Non-pigmented ciliary epithelial cell (primary cell): ENCODE measurements at places on chromosomes 12 and 14.

- no peak for DNase-seq
Measured at GRCh38 chr12:92272061-92272964, 126.7 kb upstream of the BTG1 start.

DNA sequence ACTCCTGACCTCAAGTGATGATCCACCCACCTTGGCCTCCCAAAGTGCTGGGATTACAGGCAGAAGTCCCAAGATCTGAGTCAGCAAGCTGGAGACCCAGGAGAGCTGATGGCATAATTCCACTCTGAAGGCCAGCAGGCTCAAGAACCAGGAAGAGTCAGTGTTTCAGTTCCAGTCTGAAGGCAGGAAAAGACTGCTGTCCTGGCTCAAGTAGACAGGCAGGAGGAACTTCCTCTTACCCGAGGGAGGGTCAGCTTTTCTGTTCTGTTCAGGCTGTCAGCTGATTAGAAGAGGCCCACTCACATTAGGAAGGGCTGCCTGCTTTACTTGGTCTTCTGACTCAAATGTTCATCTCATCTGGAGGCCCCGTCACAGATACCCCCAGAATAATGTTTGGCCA, 206.0 kb upstream of the MYL2 start:
- DNase-seq, result no peak

DNA sequence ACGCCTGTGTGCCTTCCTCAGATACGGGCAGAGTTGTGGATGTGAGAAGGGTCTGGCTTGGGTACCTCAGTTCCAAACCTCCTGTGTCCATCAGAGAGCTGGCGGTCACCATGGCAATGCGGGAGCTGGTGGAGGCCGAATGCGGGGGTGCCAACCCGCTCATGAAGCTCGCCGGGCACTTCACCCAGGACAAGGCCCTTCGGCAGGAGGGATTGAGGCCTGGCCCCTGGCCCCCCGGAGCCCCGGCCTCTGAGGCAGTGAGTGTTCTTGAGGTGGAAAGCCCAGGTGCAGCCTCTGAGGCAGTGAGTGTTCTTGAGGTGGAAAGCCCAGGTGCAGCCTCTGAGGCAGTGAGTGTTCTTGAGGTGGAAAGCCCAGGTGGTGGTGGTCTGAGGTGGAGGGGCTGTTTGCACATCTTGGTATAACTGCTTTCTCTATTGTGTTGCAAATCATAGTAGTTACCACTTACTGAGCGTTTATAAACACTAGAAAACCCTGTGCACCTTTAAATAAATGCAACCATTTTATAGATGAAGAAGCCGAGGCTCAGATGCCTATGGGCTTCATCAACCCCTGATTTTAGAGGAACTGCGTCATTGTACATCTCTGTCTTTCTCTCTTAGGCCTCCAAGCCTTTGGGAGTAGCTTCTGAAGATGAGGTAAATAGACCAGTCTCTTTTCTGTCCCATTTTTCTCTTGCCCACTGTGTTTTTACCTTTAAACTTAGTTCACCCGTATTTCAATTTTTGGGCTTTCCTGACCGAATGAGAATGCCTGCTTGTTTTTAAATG, 976 bp downstream of the PEX5 start:
- no peak for DNase-seq

DNA sequence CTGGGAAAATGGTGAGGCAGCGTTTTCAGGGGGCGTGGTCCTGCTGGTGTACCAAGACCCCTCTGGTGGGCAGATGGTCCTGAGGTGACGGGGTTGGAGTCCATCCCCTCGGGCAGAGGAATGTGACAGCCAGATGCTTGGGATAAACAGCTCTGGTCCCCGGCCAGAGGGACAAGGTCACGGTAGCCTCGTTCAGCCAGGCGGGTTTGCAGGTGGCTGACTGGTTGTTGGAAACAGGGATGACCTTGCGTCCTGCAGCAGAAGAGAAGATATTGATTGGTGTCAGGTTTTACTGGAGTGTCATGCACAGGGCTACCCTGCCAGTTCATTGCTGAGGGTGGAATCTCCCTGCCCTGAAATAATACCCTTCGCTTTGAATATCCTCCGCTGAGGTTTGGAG, 43.3 kb downstream of the SLC24A4 start:
- no peak for DNase-seq

GRCh38 chr12:32828552-32828951, 68.0 kb downstream of the PKP2 start:
- DNase-seq, result no peak

GRCh38 chr12:47867495-47867941, 37.3 kb downstream of the VDR start:
- DNase-seq, result peak; percentile 71

DNA sequence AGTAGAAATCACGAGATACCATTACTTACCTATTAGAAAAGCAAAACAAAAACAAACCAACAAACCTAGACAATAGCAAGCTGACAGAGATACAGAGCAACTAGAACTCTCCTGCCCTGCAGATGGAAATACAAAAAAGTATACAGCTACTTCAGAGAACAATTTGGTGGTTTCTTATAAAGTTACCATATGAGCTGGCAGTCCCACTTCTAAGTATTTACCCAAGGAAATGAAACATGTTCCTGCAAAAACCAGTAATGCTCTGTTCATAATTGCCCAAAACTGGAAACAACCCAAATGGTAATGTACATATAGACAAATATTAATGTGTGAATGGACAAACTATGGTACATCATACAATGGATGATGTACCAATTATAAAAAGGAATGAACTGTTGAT, 31.7 kb downstream of the FUT8 start:
- no peak for DNase-seq

DNA sequence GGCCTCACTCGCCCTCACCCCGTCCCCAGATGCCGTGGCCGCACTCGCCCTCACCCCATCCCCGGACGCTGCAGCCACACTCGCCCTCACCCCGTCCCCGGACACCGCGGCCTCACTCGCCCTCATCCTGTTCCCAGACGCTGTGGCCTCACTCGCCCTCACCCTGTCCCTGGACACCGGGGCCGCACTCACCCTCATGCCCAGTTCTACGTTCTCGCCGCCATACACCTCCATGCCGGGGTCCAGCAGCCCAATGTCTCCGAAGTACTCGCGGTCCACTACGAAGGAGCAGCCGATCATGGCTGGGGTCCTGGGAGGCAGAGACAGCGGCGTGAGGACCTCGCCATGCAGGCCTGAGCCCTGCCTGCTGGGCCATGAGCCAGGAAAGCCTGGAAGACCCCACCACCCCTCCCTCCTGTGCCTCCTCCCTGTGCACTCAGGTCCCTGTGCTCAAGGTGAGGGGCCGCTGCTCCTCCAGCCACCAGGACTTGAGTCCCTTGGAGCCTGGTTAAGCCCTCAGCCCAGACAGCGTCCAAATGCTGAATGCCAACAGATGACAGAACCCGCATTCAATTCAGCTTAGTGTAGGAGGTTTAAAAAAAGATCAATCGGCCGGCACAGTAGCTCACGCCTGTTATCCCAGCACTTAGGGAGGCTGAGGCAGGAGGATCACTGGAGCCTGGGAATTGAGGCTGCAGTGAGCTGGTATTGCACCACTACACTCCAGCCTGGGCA, 81.5 kb downstream of the GALNT9 start:
- no peak for DNase-seq
